ENCODE measurements at places on chromosomes 11 and 22. TPM values are rescaled to one million over a fixed set of nuclear protein-coding genes. Genes with fewer than 3 reads are reported as not detected.

Gene GDPD4
- not detected for total RNA-seq

Gene MYOD1
- not detected for total RNA-seq

Gene DEAF1
- total RNA-seq = 60.9 TPM

Gene UBQLNL
- 0.09 TPM for total RNA-seq

Gene DSCAML1
- total RNA-seq = 0.09 TPM

Gene SREBF2
- 194 TPM for total RNA-seq

Gene SMIM35
- total RNA-seq = not detected

Gene PDE2A
- 3.0 TPM for total RNA-seq

Gene IL17REL
- 0.07 TPM for total RNA-seq

Gene ACRV1
- 0.73 TPM for total RNA-seq

Gene BIRC3
- 0.33 TPM for total RNA-seq

Gene ELMOD1
- 0.43 TPM for total RNA-seq

Gene SUSD2
- 0.66 TPM for total RNA-seq

Gene CNTF
- 4.4 TPM for total RNA-seq

Gene AHNAK
- total RNA-seq = 1.2 TPM

Gene OR5B21
- not detected for total RNA-seq

Gene TUB
- total RNA-seq = 23.7 TPM

Gene CCDC134
- total RNA-seq = 23.0 TPM

Gene MIAT
- 45.6 TPM for total RNA-seq

Gene NAALAD2
- total RNA-seq = 16.7 TPM

Gene SMTNL1
- total RNA-seq = not detected

Gene SEPTIN5
- 30.2 TPM for total RNA-seq

Gene OR52I2
- total RNA-seq = not detected

Gene TRIM49
- not detected for total RNA-seq

Gene SYT8
- total RNA-seq = not detected

Gene C11orf97
- not detected for total RNA-seq

Gene KCTD14
- 1.6 TPM for total RNA-seq

Gene TENM4
- total RNA-seq = 38.1 TPM

Gene P4HA3
- not detected for total RNA-seq

Gene TMEM80
- total RNA-seq = 26.8 TPM

Gene RAB38
- 4.7 TPM for total RNA-seq

Gene LRRC74B
- not detected for total RNA-seq

Gene OR8A1
- total RNA-seq = not detected

Gene ADM
- 13.9 TPM for total RNA-seq

Gene SLC17A6
- 1.4 TPM for total RNA-seq

Gene TRIM64
- not detected for total RNA-seq

Gene TCN2
- total RNA-seq = 16.2 TPM

Gene NDUFS8
- 155 TPM for total RNA-seq

Gene ZNF280B
- total RNA-seq = 8.6 TPM

Gene CHST1
- total RNA-seq = 1.1 TPM

Gene OR6A2
- total RNA-seq = 0.21 TPM

Gene IFITM1
- total RNA-seq = 2.0 TPM

Gene KRTAP5-8
- not detected for total RNA-seq

Gene KCNJ1
- total RNA-seq = not detected

Gene STK33
- total RNA-seq = 17.3 TPM

Gene ACER3
- 16.7 TPM for total RNA-seq

Gene SLC1A2
- 2.4 TPM for total RNA-seq

Gene FGF3
- total RNA-seq = not detected

Gene C11orf42
- total RNA-seq = not detected

Gene IL18
- not detected for total RNA-seq

Gene PYGM
- 1.2 TPM for total RNA-seq

Gene CALCA
- total RNA-seq = not detected

Gene RAPSN
- total RNA-seq = 0.50 TPM

Gene FOLR1
- not detected for total RNA-seq

Gene C11orf65
- 1.0 TPM for total RNA-seq

Gene DBX1
- total RNA-seq = 29.6 TPM
